ENCODE measurements at places on chromosomes 3 and 15.

DNA sequence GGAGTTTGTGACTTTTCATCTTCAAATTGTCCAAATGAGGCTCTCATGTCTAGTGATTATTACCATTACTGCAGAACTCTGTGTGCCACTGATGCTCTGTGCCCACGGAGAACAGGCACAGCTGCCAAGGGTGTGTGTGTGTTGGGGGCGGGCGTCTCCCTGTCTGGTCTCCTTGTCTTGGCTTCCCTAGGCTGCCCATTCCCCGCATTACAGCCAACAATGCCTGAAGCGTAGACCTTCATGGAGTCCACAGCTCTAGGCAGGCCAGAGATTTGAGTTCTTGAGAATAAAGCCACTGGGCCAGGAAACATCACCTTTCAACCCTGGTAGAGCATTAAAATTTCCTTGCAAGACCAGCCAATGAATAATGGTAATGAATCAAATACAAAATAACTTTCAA lies 42.7 kb downstream of the CCNB2 start:
- DNase-seq: no peak

DNA sequence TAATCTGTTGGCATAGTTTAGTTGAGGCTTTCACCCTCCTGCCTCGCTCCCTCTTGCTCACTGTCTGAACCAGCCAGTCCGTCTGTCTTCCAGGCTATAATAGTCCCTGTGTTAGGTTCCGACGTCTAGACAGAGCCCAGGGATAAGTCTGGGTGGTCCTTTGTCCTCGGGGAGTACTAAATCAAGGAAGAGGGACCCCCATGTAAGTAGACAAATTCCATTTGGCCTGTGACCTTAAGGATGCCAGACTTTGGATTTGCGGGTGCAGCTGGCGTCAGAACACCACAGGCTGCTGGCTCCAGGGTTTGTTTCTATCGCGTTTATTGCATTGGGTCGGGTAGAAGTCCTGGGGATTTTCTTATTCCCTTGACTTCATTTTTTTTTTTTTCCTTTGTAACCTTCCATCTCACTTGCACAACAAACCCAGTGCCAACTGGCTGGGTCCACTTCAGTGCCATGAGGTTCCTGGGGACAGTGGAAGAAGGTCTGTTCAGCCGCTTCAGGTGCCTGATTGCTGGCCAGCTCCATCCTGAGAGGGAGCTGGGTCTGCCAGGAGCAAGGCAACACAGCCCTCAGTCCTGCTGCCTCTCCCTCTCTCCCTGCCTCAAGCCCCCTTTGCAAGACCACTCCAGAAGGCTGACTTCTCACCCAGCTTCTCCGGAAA lies 95.4 kb upstream of the KLHL25 start:
- no peak for DNase-seq

DNA sequence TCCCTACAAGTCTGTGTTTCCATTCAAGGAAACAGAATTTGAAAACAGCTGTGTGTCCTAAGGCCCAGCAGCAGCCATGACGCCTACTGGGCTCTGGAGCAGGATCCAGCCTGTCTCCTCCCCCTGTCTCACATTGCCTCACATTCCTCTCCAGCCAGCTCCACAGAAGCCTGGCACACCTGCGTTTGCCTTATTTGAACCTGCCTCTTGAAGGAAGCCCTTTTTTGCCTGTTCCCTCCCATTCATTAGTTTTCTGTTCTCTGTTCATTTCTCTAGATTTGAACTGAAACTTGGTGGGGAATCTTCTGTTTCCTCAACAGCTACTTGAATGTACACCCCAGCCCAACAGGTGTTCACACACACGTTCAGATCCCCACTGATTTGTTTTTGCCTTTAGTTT lies 890.5 kb downstream of the TUSC7 start:
- no peak for DNase-seq

DNA sequence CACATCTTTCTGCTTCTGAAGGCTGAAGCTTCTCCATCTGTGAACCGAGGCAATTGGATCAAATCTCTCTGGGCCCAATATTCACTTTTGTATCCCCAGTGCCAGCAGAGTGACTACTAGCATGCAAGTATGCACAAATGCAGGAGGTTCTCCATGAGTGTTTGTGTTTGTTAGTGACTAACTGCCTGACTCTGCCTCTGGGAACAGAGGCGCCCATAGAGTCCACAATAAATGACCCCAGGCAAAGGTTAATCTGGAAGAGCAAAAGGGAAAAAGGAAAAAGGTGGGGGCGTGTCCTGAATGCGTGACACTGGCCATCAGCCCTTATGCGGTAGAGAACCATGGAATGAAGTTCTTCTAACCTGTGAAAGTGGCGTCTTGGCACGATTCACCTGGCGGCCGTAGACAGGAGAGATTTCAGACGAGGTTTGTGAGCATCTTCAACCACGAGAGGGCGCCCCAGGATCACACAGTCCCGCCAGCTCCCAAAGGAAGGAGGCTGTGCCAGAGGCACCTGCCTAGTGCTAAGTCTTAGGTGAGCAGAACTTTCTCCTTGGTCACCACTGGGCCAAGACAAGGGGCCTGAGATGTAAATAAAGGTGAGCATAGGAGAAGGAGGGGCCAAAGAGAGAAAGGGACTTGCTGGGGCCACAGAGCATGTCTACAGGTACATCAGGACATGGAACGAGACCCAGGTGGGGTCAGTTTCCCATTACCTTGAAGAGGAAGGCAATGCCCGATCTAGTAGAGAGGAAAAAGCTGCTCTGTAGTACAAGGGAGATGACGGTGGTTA lies 44.2 kb downstream of the RBPMS2 start:
- DNase-seq: no peak

DNA sequence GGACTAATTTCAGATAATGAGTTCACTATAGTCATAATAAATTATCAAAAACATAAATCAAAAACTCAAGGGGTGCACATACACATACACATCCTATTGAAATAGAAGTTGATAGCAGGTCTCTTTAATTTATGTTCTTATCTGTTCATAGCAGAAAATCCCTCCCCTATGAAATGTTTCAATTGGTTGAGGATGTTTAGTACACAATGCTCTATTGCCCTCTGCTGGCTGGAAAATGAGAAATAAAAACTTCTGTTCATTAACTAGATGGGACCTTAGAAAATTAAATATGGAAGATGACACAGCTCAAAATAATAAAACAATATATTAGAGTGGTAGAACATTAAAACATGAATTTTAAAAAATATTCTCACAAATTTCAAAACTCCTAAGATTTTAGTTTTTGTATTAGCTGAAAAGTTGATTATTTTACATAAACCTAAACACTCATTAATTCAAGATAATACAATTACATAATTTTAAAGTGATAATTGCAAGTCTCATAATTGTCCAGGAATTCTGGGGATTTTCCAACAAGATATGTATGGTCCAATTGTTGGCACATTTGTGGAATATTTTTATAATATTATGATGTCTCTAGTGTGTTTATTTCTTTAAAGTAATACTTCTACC lies 735.0 kb downstream of the ROBO1 start:
- DNase-seq: no peak

DNA sequence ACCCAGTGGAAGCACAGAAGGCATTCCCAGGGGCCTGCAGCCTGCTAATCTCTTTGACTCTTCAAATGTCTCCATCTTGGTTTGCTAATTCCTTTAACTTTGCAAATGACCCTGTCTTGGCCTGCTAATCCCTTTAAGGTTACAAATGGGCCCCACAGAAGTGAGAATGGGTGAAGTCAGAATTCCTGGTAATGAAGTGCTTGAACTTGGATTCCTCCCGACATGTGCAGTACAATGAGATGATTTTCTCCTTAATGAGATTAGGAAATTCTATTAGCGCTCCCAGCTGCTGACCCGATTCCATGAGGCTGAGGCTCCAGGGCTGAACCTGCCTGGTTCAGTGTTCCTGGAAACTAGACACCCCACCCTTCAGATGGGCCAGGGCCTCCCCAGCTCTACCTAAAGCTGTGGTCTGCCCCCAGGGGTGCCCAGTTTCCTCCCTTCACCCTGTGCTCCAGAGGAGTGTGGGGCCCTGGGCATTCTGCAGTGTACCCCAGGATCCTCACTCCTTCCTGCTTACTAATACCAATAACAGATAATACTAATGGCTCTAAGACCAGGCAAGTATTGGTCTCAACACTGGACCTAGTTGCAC lies 47.4 kb downstream of the SCN5A start:
- no peak for DNase-seq

DNA sequence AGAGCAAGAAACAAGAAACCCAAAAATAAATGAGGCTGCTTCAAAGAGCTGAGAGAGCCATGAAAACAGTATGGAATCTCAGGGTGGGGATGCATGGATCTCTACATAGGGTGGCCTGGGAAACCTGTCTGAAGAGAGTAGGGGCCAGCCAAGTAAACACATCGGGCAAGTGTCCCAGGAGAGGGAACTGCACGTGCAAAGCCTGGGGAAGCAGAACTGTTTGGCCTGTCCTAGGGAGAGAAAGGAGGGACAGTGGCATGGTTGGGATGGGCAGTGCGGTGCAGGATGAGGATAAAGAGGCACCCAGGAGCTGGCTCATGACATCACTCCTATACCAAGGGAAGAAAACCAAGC lies 269.0 kb upstream of the ST8SIA2 start:
- no peak for DNase-seq

- no peak for DNase-seq
These were observed 46.4 kb downstream of the GJD2 start for GRCh38 chr15:34708422-34708821.
